ENCODE measurements at places on chromosomes 7 and 10. TPM values are rescaled to one million over a fixed set of nuclear protein-coding genes. Genes with fewer than 3 reads are reported as not detected.

The IGF2BP3 gene
- total RNA-seq = not detected

The SPAM1 gene
- not detected for total RNA-seq

The ZNF365 gene
- not detected for total RNA-seq

The EPDR1 gene
- total RNA-seq = 10.5 TPM

The KIAA1549 gene
- total RNA-seq = 3.3 TPM

The NANOS1 gene
- total RNA-seq = 0.27 TPM

The FKBP6 gene
- total RNA-seq = not detected

The MRLN gene
- total RNA-seq = not detected

The NOC3L gene
- total RNA-seq = 6.3 TPM
